Left lung (tissue), 14 donors: ENCODE measurements at places on chromosomes 4 and X. TPM values are rescaled to one million over a fixed set of nuclear protein-coding genes. Genes with fewer than 3 reads are reported as not detected.

SSX4 gene
- polyA plus RNA-seq = not detected

NLGN3 gene
- polyA plus RNA-seq = 6.4 TPM

ARHGAP36 gene
- 0.26 TPM for polyA plus RNA-seq

PGAM4 gene
- not detected for polyA plus RNA-seq

CXXC4 gene
- polyA plus RNA-seq = 11.9 TPM

CLRN2 gene
- polyA plus RNA-seq = not detected

RNF150 gene
- 13.6 TPM for polyA plus RNA-seq

FAM9C gene
- 0.15 TPM for polyA plus RNA-seq
